ENCODE measurements at places on chromosomes 12 and 14.

DNA sequence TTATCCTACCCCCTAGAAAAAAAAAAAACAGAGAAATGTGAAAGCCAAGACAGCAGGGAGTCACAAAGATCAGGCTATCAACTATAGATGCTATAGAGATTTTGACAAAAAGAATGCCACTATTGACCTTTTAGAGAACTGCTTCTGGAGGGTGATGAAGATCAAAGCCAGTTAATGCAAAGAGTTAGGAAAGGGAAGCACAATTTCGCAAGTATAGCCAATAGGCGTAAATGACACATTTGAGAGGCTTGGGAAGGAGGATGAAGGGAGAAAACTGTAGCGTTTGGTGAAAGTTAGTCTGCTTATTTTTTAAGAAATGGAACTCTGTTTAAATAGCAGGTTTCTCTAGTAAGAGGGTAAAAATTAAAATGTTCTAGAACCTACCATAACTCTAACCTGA is 190.7 kb downstream of the DUSP6 start:
- H3K27ac ChIP-seq = no peak overlapping the region
- no peaks in the 10 kb centered on the region for H3K4me1 ChIP-seq
- H3K27me3 ChIP-seq = no peaks in the 10 kb centered on the region
- no peak overlapping the region for H3K4me3 ChIP-seq
- DNase-seq = no peak
- H3K36me3 ChIP-seq = no peaks in the 10 kb centered on the region

DNA sequence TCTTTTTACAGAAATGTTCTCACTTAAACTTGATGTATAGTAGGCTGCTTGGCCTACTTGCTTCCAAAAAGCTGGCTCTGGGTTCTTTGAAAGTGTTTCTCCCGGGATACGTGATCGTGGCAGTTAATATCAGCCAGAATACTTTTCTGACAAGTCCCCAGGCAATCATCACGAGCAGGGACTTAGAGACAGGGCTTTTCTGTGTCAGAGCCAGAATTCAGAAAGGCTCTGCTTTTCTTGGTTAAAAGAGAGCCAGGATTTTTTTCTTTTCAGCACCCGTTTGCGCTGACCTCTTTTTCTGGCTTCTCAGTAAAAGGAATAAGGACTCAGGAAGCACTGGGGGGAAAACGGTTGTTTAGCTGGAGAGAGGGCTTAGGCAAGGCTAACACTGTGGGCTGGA is 57.8 kb upstream of the ARHGAP5 start:
- H3K4me1 ChIP-seq = no peaks in the 10 kb centered on the region
- H3K4me3 ChIP-seq = no peak overlapping the region
- no peaks in the 10 kb centered on the region for H3K27me3 ChIP-seq
- no peak for DNase-seq
- H3K27ac ChIP-seq = no peak overlapping the region

GRCh38 chr14:103555559-103556337 is 6.7 kb downstream of the BAG5 start:
- no peak overlapping the region for H3K27ac ChIP-seq
- peaks cover 3% of the 10 kb centered on the region for H3K36me3 ChIP-seq
- no peak for DNase-seq

DNA sequence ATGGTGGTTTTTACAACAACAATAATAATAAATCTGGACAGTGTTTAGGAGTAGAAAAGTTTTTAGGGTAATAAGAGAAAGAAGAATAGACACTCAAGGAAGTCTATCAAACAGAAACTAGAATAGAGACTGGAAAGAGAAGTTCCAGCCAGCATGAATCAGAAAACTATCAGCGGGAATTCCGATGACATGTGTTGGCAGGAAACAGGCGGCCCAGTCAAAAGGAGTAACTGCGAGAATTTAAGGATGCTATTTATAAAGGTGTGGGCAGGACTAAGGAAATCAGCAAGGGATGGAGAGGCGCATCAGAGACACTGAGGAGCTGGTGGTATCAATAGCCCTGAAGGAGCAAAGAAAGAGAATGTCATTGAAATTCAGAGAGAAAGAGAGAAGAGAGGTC is 89.9 kb downstream of the TBX5 start:
- DNase-seq = no peak
- H3K27ac ChIP-seq = no peak overlapping the region
- H3K4me3 ChIP-seq = no peak overlapping the region
- H3K36me3 ChIP-seq = no peaks in the 10 kb centered on the region
- H3K27me3 ChIP-seq = no peaks in the 10 kb centered on the region
- H3K4me1 ChIP-seq = no peaks in the 10 kb centered on the region

DNA sequence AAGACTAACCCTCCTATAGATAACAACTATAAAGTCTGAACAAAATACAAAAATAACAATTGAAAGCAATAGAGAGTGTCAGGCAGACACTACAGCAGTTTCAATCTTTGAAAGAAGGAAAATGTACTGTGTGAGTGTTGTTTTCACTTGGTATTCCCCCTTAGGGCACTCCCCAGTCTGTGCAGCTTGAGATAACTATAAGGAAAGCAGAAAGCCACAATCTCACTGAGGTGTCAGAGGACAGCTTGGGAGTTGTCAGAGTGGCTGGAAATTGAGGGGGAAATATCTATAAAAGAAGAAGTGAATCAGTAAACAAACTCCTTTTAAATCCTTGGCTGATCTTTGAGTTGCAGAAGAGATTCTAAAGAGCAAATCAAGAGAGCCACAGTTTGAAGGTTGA is 364.8 kb downstream of the NELL2 start:
- H3K36me3 ChIP-seq = no peaks in the 10 kb centered on the region
- H3K27ac ChIP-seq = no peak overlapping the region
- H3K4me1 ChIP-seq = no peaks in the 10 kb centered on the region
- H3K4me3 ChIP-seq = no peak overlapping the region
- H3K27me3 ChIP-seq = no peaks in the 10 kb centered on the region

DNA sequence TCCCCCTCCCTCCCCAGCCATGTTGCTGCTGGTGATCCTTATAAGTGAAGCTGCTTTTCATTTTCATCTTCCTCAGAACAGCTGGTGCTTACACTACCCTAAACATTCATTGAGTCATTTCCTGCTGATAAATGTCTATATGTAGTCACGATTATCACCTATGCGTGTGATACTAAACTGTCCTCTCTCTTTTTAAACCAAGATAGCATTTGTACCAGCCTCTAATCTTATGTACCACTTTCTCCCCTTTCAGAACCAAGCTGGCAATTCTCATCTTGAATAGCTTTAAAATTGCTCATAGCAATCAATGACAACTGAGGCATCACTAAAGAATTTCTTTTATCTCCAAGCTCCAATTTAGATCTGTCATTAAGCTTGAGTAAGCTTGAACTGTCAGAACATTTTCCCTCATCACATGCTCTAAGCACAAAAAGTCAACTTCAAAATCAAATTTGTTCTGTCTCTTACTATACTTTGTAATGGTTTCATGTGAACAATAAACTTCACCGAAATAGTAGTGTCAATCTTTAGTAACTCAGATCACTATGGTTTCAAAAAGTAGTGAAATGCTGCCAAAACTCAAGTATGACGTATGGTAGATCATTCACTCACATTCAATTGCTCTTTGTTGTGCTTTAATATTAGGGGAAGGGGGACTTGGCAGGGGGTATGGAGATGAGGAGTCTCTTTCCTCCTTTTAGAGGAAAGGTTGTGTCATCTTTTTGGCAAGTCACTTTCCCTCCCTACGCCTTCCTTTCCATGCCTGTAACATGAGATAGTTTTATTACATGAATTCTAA is 178.1 kb upstream of the NOVA1 start:
- H3K36me3 ChIP-seq = no peaks in the 10 kb centered on the region
- H3K27me3 ChIP-seq = no peaks in the 10 kb centered on the region
- H3K4me1 ChIP-seq = 0 out of 2 replicates have a peak, but pooled peaks cover 1% of the 10 kb centered on the region
- H3K27ac ChIP-seq = no peak overlapping the region
- H3K4me3 ChIP-seq = no peak overlapping the region

- H3K27ac ChIP-seq = no peak overlapping the region
- no peak overlapping the region for H3K4me3 ChIP-seq
- no peaks in the 10 kb centered on the region for H3K4me1 ChIP-seq
- no peak for DNase-seq
These were observed 145.8 kb downstream of the GRIN2B start for GRCh38 chr12:13835652-13836051.

GRCh38 chr12:91947459-91947858 is 198.2 kb downstream of the BTG1 start:
- no peak overlapping the region for H3K4me3 ChIP-seq
- H3K27me3 ChIP-seq = no peaks in the 10 kb centered on the region
- no peak overlapping the region for H3K27ac ChIP-seq
- no peaks in the 10 kb centered on the region for H3K4me1 ChIP-seq
- no peak for DNase-seq

GRCh38 chr12:123591702-123592481 is 7.5 kb downstream of the TMED2 start:
- DNase-seq = no peak
- no peak overlapping the region for H3K27ac ChIP-seq
- H3K4me3 ChIP-seq = no peak overlapping the region
- no peaks in the 10 kb centered on the region for H3K4me1 ChIP-seq
- H3K36me3 ChIP-seq = peaks cover 11% of the 10 kb centered on the region

DNA sequence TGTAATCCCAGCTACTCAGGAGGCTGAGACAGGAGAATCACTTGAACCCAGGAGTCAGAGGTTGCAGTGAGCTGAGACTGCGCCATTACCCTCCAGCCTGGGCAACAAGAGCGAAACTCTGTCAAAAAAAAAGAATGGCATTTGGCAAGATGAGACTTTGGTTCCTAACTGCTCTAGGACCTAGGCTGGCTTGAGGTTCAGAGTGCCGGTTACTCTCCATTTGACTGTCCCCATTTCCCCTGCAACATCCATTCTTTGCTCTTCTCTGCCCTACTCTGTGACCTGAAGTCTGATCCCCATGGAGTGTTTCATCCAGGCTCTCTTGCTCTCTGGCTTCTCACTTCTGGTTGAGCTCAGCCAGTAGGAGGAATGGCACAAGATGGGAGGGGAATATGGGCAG is 26.2 kb upstream of the PPP4R3A start:
- no peaks in the 10 kb centered on the region for H3K4me1 ChIP-seq
- H3K27me3 ChIP-seq = no peaks in the 10 kb centered on the region
- H3K36me3 ChIP-seq = no peaks in the 10 kb centered on the region

DNA sequence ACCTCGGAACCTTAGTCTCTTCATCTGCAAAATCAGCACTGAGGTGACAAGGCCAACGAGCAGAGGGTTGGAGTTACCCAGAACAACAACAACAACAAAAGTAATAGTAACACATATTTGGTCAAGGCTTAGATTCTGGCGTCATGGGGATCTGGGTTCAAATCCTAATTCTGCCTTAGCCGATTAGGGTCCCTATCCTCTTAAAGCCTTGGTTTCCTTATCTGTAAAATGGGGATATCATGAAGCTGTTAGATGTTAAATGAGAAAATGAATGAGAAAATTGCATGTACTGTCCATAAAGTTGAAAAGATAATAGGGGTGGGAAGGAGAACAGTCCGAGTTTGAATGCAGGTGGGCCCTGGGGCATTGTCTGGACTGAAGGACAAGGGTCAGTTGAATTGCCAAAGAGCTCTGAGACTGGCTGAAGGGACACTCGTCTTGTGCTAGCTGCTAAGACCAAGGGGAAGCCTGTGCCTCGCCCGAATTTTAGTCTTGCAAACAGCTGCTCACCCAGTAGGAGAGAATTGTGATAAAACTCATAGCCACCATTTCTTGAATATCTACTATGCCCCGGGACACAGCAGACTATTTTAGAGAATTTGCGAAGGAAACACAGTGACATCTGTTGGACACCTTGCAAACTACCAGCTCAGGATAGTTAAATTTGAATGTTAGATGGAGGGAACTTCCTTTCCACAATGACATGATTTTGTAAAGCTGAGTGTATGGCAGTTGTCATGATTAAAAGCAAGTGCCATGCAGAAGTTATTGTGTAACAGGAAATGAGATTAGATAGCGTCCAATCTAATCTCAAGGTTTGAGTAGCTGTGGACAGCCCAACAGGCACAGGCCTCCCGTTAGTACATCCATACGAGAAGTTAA is 6.8 kb upstream of the HNF1A start:
- H3K4me3 ChIP-seq = no peak overlapping the region
- H3K27ac ChIP-seq = no peak overlapping the region
- H3K4me1 ChIP-seq = no peaks in the 10 kb centered on the region
- DNase-seq = peak; percentile 50

DNA sequence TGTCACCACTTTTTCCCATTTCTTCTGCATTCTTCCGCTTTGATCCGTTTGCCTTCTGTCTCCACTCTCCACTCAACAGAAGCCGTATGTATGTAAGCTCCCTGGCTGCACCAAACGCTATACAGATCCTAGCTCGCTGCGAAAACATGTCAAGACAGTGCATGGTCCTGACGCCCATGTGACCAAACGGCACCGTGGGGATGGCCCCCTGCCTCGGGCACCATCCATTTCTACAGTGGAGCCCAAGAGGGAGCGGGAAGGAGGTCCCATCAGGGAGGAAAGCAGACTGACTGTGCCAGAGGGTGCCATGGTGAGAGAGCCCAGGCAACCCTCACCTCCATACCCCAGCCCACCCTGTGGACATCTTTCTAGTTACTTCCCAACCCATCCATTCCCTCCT is 8.3 kb downstream of the GLI1 start:
- no peaks in the 10 kb centered on the region for H3K36me3 ChIP-seq
- peaks cover under 1% of the 10 kb centered on the region for H3K4me1 ChIP-seq
- DNase-seq = no peak
- H3K27me3 ChIP-seq = peaks cover 2% of the 10 kb centered on the region
- no peak overlapping the region for H3K4me3 ChIP-seq
- H3K27ac ChIP-seq = no peak overlapping the region

- no peaks in the 10 kb centered on the region for H3K27me3 ChIP-seq
- no peak overlapping the region for H3K27ac ChIP-seq
- DNase-seq = no peak
These were observed 21.8 kb downstream of the FAM234B start for GRCh38 chr12:13066014-13066413.

GRCh38 chr12:111430433-111431353 is 25.0 kb downstream of the SH2B3 start:
- H3K4me1 ChIP-seq = peaks cover 16% of the 10 kb centered on the region
- H3K4me3 ChIP-seq = no peak overlapping the region
- no peak for DNase-seq
- H3K27ac ChIP-seq = no peak overlapping the region
- H3K27me3 ChIP-seq = no peaks in the 10 kb centered on the region
- peaks cover 2% of the 10 kb centered on the region for H3K36me3 ChIP-seq

- peaks cover 1% of the 10 kb centered on the region for H3K4me1 ChIP-seq
- DNase-seq = no peak
- no peaks in the 10 kb centered on the region for H3K36me3 ChIP-seq
- no peak within 1 kb of the TSS for H3K27ac ChIP-seq
- H3K27me3 ChIP-seq = peaks cover 29% of the 10 kb centered on the region
These were observed at the start of gene CACNA1C for GRCh38 chr12:2052826-2053678. Gene CACNA1C, plus strand, starts transcription at chr12:2052987. Its CDS starts 576 bp downstream, at chr12:2053563.

DNA sequence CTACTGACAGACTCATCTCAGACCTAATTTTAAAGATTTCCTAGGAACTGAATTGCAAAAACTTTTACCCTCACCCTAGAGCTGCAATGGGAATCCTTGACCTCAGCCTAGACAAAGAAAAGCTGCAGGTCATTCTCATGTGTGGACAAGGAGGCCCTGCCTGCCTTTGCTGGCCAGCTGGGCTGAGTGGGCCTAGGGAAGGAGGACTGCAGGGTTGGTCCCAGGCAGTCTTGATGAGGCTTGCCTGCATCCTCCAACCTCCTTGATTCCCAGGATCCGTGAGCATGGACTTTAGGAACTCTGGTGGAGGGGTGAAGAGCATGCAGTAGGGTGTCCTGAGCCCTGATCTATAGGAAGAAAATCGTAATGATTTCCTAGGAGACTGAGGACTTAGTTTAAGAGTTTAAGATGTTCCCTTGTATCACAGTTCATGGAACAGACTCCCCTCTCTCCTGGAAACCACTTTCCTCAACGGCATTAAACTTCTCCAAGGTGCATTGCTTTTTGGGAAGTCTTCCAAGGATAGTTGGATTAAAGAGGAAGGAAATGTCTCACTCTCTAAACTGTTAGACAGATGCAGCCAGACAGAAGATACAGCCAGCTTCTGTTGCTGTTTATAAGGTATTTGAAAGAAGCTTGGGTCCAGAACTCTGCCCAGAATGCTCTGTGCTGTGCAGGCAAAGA is 55.4 kb upstream of the DDX11 start:
- H3K36me3 ChIP-seq = no peaks in the 10 kb centered on the region
- no peak for DNase-seq
- H3K27ac ChIP-seq = no peak overlapping the region
- H3K27me3 ChIP-seq = no peaks in the 10 kb centered on the region
- no peak overlapping the region for H3K4me3 ChIP-seq

Measured in iPS DF 6.9 (cell line).